Fibroblast of lung (primary cell): ENCODE measurements at places on chromosomes 7 and 10. TPM values are rescaled to one million over a fixed set of nuclear protein-coding genes. Genes with fewer than 3 reads are reported as not detected.
A peak's percentile ranks its signal among the peaks of the same experiment; 100 is the strongest.

GRCh38 chr7:152025937-152026890 is 740 bp downstream of the GALNT11 start:
- H3K4me1 ChIP-seq: peaks cover 4% of the 10 kb centered on the region
- H3K4me3 ChIP-seq: peak overlapping the region; percentile 79
- DNase-seq: no peak
- H3K36me3 ChIP-seq: no peaks in the 10 kb centered on the region
- no peaks in the 10 kb centered on the region for H3K27me3 ChIP-seq

DNA sequence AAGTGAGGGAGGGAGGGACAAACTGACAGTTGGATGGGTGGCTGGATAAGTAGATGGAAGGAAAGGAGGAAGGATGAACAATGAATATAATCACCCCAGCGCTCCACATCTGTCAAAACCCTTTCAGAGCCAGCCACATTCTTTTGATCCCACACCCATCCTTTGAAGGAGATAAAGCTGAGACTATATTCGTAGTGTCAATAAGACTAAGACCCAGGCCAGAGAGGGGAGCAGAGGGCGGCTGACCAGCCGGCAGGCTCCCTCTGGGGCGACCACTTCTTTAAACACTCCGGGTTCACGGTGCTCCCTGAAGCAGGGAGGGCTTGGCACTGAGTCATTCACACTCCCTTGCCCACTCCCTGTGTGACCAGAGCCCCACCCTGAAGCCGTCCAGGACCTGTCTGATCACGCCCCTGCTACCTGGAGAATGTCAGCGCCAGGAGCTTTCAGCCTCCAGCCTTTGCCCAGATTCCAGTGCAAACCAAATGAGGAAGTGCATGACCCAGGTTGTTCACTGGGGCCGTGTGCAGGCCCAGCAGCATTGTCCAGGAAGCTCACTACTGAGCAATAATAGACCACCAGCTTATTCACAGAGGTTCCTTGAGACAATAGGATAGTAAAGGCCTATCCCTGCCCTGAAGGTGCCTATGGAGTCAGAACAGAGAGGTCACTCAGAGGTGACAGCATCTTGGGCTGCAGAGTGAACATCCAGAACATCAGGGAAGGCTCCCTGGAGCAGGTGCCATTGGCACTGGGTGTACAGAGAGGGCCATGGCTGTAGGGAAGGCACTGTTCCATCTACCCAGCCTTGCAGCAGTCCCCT is 34.4 kb downstream of the UNC5B start:
- no peaks in the 10 kb centered on the region for H3K27me3 ChIP-seq
- no peak overlapping the region for H3K27ac ChIP-seq
- no peak for DNase-seq
- no peak overlapping the region for H3K4me3 ChIP-seq
- H3K4me1 ChIP-seq: peaks cover 25% of the 10 kb centered on the region

DNA sequence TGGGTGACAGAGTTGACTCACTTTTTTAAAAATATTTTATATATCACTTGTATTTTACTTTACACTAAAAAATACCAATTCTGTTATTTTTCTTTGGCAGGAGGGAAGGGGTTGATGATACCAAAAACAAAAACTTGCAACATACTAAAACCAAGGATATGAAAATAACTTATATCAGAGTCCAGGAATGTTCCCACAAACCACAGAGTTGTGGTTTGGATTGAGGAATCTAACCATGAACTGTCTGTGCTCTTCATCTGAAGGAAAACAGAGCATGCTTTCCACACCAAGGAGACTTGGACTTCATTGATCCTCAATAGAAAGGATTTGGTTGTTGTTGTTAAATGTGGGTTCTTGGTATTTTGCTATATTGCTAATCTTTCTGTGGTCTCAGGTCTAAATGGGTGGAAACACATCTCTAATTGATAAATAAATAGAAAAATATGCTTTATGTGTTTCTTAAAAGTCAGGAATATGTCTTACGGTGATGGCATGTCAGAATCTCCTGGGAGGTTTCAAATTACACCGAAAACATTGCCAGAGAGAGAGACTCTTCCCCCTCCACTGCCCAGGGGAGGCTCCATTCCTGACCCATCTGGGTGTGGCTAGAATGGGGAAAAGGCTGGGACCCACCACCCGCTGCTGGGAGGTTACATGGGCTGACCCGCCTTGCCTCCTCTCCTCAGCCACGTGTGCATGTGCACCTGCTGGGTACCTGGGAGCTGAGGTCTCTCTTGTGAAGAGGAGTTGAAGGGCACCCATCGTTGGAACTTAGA is 46.9 kb upstream of the STK17A start:
- peak; percentile 96 for DNase-seq
- H3K36me3 ChIP-seq: no peaks in the 10 kb centered on the region
- H3K4me1 ChIP-seq: peaks cover 24% of the 10 kb centered on the region
- no peak overlapping the region for H3K4me3 ChIP-seq
- H3K27me3 ChIP-seq: peaks cover 4% of the 10 kb centered on the region
- no peak overlapping the region for H3K27ac ChIP-seq

DNA sequence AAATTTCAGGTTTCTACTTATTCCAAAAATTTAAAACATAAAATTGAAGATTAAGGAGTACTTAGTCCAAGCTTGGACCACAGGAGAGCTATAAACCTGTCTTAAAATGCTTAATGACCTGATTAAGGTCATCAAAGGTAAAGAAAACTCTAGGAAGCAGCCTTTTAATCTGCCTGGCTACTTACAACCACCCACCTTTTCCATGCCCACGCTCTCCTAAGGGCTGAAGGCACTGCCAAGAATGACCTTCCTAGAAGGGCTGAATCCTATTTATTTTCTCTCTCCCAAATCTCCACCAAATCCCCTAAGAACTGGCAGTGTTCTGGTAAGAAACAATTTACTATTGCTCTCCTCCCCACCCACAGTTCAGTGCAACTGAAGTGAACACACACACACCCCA is 6.8 kb downstream of the MPP7 start:
- no peak overlapping the region for H3K27ac ChIP-seq
- no peaks in the 10 kb centered on the region for H3K4me1 ChIP-seq
- no peak overlapping the region for H3K4me3 ChIP-seq
- DNase-seq: no peak
- H3K36me3 ChIP-seq: no peaks in the 10 kb centered on the region
- H3K27me3 ChIP-seq: no peaks in the 10 kb centered on the region

DNA sequence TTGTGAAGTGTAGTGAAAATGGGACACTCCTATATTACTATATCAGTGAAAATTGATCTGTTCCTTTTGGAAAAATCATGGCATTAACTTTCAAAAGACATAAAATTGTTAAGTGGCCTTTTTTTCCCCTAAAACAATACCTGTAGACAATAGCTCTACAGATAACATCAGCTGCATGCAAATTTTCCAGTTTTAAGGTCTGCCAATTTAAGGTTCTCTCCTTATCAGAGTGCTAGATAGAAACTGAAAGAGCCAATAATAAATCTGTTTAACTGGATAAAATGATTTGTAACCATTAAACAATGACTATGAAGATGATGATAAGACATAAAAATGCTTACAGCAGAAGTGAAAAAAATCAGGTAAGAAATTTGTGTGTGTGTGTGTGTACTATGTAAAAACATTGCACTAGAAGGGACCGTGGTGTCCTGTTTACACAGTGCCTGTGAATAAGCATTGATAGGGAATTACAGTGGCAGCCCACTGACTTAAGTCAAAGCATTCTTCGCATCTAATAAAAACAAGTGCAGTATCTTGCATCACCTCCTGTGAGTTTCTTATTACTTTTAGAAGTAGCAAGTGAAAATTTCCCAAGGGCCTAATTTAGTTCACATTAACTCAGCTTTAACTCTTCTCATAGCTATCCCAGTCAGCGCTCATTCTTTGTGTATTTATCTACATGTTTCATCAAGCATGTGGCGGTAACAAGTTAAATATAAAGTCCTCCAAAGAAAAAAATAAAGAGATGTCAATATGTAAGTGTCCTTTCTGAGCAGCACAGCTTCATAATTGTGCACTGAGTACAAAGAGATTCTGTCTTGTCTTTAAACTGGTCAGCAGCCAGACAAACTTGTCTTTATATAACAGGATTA is 261.9 kb downstream of the ARL4A start:
- H3K4me1 ChIP-seq: no peaks in the 10 kb centered on the region
- no peak overlapping the region for H3K27ac ChIP-seq
- H3K27me3 ChIP-seq: no peaks in the 10 kb centered on the region
- no peaks in the 10 kb centered on the region for H3K36me3 ChIP-seq
- no peak overlapping the region for H3K4me3 ChIP-seq

DNA sequence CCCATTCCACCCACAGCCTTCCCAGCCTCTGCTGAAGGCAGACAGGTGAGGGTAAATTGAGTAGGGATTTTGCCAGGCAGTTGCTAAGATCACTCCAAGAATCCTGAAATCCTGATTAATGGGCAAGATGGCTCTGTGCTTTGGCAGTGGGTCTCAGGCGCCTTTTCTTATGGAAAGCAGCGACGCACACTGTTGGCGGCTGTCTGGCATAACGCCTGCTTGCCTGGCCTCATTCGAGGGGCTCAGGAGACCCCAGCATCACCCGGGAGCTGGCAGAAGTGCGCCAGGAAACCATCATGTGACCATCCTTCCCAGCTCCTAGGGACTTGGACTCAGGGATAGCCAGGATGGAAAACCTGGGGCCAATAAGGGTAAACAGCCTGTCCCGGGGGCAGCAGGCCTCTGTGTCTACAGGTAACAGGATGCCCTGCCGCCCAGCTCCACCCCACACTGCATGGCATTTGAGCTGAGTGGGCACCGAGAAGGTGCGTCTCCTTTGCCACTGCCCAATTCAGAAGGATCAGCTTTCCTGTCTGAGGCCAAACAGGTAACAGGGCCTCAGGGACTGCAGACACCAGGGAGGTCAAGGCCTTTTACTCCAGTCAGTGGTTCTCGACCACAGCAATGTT is 98.6 kb downstream of the FAM53B start:
- no peaks in the 10 kb centered on the region for H3K36me3 ChIP-seq
- H3K27me3 ChIP-seq: no peaks in the 10 kb centered on the region

- no peaks in the 10 kb centered on the region for H3K4me1 ChIP-seq
- no peak for DNase-seq
- no peak overlapping the region for H3K27ac ChIP-seq
- no peaks in the 10 kb centered on the region for H3K36me3 ChIP-seq
- H3K27me3 ChIP-seq: no peaks in the 10 kb centered on the region
Measured at GRCh38 chr7:149704507-149704906, 68.9 kb downstream of the ZNF467 start.

DNA sequence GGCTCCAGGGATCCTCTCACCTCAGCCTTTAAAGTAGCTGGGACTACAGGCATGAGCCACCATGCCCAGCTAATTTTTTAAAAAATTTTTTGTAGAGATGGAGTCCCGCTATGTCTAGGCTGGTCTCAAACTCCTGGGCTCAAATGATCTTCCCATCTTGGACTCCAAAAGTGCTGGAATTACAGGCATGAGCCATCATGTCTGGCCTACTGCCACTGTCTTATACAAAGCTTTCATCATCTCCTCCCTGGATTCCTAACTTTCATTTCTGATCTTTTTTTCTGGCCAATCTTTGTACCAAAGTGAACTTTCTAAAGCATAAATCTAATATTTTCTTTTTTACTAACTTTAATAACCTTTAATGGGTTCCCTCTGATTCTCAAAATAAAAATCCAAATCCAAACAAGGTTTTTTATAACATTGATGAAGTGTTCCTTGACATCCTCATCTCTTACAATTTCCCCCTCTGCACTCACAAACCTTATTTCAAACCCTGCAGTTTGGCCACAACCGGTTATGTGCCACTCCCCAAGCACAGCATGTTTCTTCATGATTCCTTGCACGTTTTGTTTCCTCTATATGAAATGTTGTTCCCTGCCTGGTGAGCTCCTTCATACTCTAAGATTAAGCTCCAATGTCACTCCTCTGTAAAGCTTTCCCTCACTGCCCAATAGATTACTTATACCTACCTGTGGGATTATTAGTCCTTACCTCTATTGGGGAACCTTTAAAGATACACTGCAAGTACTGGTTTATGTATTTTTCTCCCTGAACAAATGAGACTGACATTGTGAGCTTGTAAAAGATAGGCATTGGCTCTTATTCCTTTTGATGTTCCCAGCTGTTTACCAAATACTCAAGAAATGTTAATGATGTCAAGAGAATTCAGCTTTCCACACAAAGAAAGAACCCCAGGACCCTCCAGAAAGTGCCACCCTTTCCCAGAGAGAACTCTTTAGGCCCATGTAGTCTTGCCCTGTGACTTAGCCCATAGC is 101.7 kb downstream of the HOXA1 start:
- peaks cover 2% of the 10 kb centered on the region for H3K4me1 ChIP-seq
- H3K27ac ChIP-seq: no peak overlapping the region
- peak; percentile 7 for DNase-seq

DNA sequence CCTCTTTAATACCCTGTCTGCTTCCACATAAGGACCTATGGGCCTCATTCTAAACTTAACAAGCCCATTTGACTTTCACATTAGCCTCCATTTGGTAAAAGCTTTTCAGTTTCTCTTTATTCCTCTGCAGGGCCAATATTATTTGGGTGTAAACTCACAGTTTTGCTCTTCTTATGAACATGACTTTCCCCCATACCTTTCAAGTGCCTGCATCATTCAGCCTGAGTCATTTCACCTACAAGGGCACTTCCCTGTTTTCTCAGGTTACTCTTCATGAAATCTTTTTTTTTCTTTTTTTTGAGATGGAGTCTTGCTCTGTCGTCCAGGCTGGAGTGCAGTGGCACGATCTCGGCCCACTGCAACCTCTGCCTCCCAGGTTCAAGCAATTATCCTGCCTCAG is 1258.1 kb upstream of the CELF2 start:
- peaks cover 4% of the 10 kb centered on the region for H3K4me1 ChIP-seq
- H3K27me3 ChIP-seq: no peaks in the 10 kb centered on the region
- H3K36me3 ChIP-seq: no peaks in the 10 kb centered on the region
- DNase-seq: no peak
- H3K4me3 ChIP-seq: no peak overlapping the region
- no peak overlapping the region for H3K27ac ChIP-seq

DNA sequence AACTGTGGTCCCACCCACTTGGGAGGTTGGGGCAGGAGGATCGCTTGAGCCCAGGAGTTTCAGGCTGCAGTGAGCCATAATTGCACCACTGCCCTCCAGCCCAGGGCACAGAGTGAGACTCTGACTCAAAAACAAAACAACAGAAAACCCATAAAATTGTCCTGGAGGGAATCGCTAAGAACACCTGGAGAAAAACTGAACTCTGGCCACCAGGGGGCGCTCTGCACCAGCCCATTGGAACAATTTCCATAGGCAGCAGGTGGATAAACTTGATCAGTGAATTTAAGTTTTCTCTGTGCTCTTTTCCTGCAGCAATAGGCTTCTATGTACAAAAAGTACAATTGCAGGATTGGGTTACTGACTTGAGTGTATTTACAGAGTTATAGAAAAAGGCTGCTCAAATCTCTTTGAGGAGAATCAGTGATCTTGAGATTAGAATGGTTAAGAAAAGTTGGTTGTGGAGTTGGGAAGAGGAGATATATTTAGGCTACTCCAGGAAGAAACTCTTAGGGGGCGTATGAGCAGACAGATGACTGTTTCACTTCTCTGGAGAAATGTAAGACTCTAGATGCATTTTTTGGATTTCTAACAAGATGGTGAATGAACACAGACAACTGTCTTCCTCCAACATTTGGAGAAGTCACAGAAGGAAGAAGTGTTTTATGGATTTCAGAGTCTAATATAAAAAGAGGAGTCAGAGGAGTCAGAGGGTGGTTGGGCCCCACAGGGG is 274.9 kb upstream of the GALNT17 start:
- no peak overlapping the region for H3K4me3 ChIP-seq
- no peaks in the 10 kb centered on the region for H3K27me3 ChIP-seq
- no peak overlapping the region for H3K27ac ChIP-seq
- peak; percentile 35 for DNase-seq
- no peaks in the 10 kb centered on the region for H3K4me1 ChIP-seq

Gene IFRD1
- total RNA-seq: 106 and 127 TPM in 2 replicates

Gene IDI2
- total RNA-seq: not detected in 2 replicates

Gene SPDYE1
- total RNA-seq: under 0.01 TPM in 1 of 2 replicates, not detected in the other

Gene PODXL
- total RNA-seq: 0.17 and 0.26 TPM in 2 replicates

Gene ZNF425
- 4.6 and 5.4 TPM in 2 replicates for total RNA-seq

Gene MMP21
- total RNA-seq: 0.17 and 0.26 TPM in 2 replicates

Gene COBL
- 0.26 and 0.33 TPM in 2 replicates for total RNA-seq

Gene GNG11
- 9.0 and 27.2 TPM in 2 replicates for total RNA-seq
